Neural crest cell (in vitro differentiated cells): ENCODE measurements at places on chromosomes 3 and 15. TPM values are rescaled to one million over a fixed set of nuclear protein-coding genes. Genes with fewer than 3 reads are reported as not detected.

DNA sequence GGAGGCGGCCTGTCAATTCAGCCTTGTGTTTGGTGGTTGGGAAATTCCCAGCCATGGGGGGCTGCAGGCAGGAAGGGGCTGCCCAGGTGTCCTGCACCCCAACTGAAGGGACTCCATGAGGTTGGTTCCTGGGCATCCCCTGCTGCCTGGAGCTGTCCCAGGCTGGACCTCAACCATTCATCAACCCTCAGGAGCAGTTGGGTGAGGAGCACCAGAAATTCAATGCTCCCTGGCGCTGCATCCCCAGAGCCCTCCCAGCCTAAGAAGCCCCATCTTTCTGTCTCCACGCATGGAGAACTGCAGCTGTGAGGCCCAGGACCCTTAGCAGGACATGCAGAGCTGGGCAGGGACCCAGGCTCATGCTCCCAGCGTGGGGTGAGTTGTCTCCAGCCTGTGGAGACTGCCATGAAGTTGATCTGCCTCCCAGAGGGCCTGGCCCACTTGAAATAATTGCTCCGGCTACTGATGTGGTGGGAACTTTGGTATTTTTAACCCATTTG is 8.0 kb upstream of the SEMA3B start:
- H3K27me3 ChIP-seq: peaks cover 3% of the 10 kb centered on the region
- DNase-seq: no peak
- peaks cover 5% of the 10 kb centered on the region for H3K36me3 ChIP-seq
- H3K4me3 ChIP-seq: peak overlapping the region; percentile 49
- peak overlapping the region; percentile 97 for H3K27ac ChIP-seq
- peaks cover 69% of the 10 kb centered on the region for H3K4me1 ChIP-seq

Gene HRG
- total RNA-seq: not detected in 2 replicates

DNA sequence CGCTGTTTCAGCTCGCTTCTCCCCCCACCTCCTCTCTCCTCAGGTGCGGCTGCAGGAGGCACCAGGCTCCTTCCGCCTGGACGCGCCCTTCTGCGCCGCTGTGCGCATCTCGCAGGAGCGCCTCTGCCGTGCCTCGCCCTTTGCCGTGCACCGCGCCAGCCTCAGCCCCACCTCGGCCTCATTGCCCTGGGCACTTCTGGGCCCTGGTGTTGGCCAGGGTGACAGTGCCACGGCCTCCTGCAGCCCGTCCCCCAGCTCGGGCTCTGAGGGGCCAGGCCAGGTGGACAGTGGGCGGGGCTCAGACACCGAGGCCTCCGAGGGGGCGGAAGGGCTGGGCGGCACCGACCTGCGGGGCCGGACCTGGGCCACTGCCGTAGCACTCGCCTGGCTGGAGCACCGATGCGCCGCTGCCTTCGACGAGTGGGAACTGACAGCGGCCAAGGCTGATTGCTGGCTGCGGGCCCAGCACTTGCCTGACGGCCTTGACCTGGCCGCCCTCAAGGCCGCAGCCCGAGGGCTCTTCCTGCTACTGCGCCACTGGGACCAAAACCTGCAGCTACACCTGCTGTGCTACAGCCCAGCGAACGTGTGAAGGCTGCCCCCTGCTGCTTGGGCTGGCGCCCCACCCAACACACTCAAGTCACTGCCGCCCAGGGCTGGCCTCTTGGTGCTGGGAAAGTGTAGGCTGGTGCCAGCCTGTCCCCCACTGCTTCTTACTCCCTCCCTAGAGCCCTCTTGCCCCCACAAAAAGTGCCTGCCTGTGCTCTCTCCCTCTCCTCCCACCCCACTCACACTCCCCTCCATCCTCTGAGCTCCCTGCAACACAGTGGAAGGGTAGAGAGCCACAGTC is 7.1 kb downstream of the ALG3 start:
- no peak for DNase-seq
- peaks cover 3% of the 10 kb centered on the region for H3K36me3 ChIP-seq
- no peaks in the 10 kb centered on the region for H3K4me1 ChIP-seq
- H3K4me3 ChIP-seq: no peak overlapping the region
- H3K27ac ChIP-seq: no peak overlapping the region

GRCh38 chr15:45551676-45552075 is 29.1 kb upstream of the SLC30A4 start:
- H3K27me3 ChIP-seq: peaks cover 30% of the 10 kb centered on the region
- no peaks in the 10 kb centered on the region for H3K4me1 ChIP-seq
- no peak overlapping the region for H3K4me3 ChIP-seq
- no peak for DNase-seq

GRCh38 chr3:77799278-77799677 is 759.4 kb downstream of the ROBO2 start:
- no peaks in the 10 kb centered on the region for H3K27me3 ChIP-seq
- no peak for DNase-seq
- no peaks in the 10 kb centered on the region for H3K36me3 ChIP-seq
- no peak overlapping the region for H3K27ac ChIP-seq

Gene STRIT1
- not detected in 2 replicates for total RNA-seq

DNA sequence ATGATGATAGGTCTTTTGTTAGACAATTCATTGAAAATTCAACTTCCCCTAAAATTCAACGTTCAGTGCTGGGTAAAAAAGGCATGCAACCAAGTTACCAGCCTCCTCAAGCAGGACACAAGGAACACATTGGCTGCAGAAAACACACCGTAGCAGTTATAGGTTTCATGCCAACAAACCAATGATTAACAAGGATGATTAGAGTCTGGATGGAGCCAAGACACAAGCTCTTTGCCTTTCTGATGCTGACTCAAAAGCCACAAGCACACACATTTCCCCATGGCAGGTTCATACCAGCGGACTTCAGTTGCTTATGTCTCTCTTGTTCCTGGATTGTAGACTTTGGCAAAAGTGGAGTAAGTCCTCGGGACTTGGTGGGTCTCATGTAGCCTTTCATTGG is 105.8 kb downstream of the DHX30 start:
- H3K36me3 ChIP-seq: peaks cover 31% of the 10 kb centered on the region
- H3K27ac ChIP-seq: peak overlapping the region; percentile 27
- H3K27me3 ChIP-seq: no peaks in the 10 kb centered on the region
- no peak overlapping the region for H3K4me3 ChIP-seq
- no peaks in the 10 kb centered on the region for H3K4me1 ChIP-seq
- DNase-seq: no peak

Gene LHFPL4
- total RNA-seq: 0.84 and 1.4 TPM in 2 replicates

- H3K4me1 ChIP-seq: peaks cover 19% of the 10 kb centered on the region
- H3K27ac ChIP-seq: no peak overlapping the region
- DNase-seq: no peak
- no peak overlapping the region for H3K4me3 ChIP-seq
- H3K27me3 ChIP-seq: no peaks in the 10 kb centered on the region
Measured at GRCh38 chr3:50136714-50137405, 18.3 kb upstream of the SEMA3F start.

GRCh38 chr3:140523600-140523999 is 154.3 kb upstream of the TRIM42 start:
- no peak for DNase-seq
- H3K4me3 ChIP-seq: no peak overlapping the region
- H3K36me3 ChIP-seq: peaks cover 4% of the 10 kb centered on the region
- H3K4me1 ChIP-seq: no peaks in the 10 kb centered on the region
- H3K27me3 ChIP-seq: peaks cover 4% of the 10 kb centered on the region
- no peak overlapping the region for H3K27ac ChIP-seq

Gene ALG1L2
- total RNA-seq: 1.4 and 1.6 TPM in 2 replicates

DNA sequence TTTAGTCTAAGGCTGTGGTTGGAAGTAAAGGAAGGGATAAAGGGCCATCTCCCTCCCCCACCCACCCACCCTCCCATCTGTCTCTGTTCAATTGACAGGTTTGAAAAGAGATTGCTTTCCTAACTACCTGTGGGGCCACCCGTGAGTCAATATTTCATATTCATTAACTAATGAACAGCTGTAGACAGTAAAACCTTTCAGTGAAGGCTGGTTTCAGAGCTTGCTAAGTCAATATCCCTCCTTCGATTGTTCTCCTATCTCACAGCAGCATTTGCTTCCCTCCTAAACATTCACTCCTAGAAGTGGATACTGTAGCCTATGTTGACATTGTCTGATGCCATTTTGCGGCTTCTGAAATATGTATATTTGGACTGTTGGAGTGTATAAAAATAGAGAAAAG is 85.9 kb upstream of the SYNPR start:
- no peaks in the 10 kb centered on the region for H3K4me1 ChIP-seq
- no peak overlapping the region for H3K27ac ChIP-seq
- H3K4me3 ChIP-seq: no peak overlapping the region
- peaks cover 32% of the 10 kb centered on the region for H3K27me3 ChIP-seq
- DNase-seq: no peak

Gene SLC24A1
- total RNA-seq: 5.4 and 8.9 TPM in 2 replicates

- H3K4me1 ChIP-seq: peaks cover 14% of the 10 kb centered on the region
- DNase-seq: no peak
- H3K4me3 ChIP-seq: no peak overlapping the region
- H3K27ac ChIP-seq: no peak overlapping the region
- H3K27me3 ChIP-seq: no peaks in the 10 kb centered on the region
Measured at GRCh38 chr3:155809181-155809580, 3.1 kb upstream of the C3orf33 start.

DNA sequence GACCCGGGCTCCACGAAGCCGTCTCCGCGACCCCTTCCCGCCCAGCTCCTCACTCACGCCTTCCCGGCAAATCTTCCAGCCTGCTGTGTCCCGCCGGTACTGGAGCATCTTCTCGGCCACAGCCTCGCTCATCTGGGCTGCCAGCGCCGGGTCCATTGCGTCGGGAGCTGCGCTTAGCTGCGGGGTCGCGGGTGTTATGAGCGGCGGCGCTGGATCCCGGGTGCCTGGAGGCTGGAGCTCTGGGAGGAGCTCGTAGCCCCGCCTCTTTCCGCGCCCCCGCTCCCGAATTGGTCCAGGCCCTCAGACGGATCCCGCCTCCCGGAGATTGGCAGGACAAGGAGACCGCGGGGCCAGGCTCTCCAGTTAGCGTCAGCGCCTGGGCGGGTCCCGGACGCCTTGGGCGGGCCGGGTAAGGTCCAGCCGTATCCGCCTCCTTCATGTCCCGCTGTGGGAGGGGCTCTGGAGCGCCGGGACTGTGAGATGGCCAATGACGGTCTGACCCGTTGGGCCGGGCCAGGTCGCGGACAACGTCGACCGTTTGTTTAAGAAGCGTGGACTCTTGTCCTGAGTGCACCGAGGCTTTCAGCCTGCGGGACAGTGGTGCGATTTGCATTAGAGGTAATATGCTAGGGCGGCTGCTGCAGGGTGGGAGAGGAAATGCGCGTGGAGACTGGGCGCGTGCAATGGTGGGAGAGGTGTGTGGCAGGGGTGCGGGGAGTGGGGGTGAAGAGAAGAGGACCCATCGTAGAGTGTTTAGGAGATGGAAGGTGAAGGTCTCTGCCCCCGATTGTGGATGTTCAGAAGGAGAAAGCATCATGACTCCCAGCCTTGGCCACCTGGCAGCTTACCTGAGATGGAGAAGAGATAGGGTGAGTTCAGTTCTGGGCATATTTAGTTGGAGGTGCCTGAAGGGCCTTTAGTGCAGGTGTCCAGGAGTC is at the start of gene STARD5:
STARD5 (minus strand) TSS at position 198 of the 938 bp plus-strand sequence; CDS start at position 156, 42 bp downstream.
- peak within 1 kb of the TSS; percentile 96 for H3K4me3 ChIP-seq

DNA sequence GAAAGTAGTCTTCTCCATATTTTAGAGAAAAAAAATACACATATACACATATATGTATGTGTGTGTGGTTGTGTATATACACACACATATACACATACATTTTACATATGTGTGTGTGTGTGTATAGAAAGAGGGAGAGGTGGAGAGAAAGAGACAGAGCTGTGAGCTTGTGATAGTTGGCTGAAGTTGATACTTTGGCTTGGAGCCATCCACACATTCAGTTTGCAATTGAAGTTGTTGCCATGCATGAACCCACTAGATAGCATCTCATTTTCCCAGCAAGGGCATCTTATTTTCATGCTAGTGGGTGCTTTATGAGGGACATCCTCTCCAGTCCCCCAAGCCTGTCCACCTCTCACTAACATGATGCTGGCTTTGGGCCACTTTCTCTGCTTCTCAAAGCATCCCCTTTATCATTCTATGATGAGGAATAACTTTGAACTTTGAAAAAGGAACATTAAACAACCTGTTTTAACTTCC is 228.6 kb downstream of the ZNF621 start:
- H3K27me3 ChIP-seq: no peaks in the 10 kb centered on the region
- H3K4me3 ChIP-seq: no peak overlapping the region
- no peak for DNase-seq

DNA sequence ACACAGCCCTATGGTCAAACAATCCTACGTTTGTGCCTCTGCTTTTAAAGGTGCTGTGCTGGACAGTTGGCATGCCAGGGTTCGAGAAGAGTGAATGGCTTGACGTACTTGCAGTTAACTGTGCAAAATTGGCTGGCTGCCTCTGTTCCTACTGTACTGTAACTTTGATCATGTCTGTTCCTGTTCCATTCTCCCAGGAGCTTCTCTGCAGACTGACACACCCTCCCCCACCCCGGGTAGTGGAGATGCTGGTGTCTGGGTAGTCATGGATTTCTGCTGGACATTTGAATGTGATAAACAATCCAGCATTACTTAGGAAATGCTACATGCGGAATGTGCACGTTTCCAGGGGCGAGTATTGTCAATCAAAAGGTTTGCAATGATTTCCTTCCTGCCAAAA is 6.5 kb upstream of the VILL start:
- H3K27me3 ChIP-seq: no peaks in the 10 kb centered on the region
- no peak overlapping the region for H3K4me3 ChIP-seq
- no peaks in the 10 kb centered on the region for H3K4me1 ChIP-seq
- DNase-seq: no peak
- no peaks in the 10 kb centered on the region for H3K36me3 ChIP-seq

DNA sequence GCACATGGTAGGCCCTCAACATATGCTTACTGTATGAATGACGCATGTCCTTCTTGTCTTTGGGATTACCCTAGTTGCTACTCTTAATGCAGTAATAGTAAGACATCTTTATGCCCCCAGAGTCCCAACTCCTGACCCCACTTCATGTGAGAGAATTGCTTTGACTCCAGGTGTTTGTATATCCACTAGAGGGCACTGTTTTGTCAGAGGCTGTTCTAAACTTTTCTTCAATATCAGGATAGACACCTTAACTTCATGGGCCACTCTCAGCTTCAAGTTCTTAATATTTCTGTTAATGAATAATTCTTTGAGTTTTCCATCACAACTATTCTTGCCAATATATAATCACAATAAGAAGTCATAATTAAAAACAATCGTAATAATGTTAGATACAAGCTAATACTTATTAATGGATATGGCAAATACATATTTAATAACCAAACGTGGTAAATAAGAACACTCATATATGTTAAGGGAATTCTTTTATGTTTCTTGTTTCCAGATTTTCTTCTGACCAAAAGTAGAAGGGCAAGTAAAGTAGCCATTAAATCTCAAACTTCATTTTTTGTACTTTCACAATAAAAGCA is 337.2 kb upstream of the DNAJC19 start:
- no peaks in the 10 kb centered on the region for H3K27me3 ChIP-seq
- no peak for DNase-seq
- no peak overlapping the region for H3K27ac ChIP-seq
- peaks cover 41% of the 10 kb centered on the region for H3K4me1 ChIP-seq

Gene KLHL40
- not detected in 2 replicates for total RNA-seq

DNA sequence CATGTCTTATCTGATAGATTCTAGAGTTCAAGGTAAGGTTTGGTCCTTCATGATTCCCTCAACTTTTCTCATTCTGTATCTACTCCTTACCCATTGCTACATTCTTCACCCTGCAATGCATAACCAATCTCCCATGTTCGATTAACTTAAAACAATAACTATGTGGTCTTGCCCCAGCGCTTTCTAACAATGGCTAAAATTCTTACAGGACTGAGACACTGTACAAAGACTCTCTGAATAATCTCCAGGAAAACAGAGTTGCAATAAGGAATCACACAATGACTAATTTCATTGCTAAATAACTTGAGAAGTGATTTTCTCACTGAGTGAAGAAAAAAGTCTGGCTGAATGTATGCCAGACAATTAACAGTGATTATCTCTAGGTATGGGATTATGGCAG is 69.6 kb upstream of the FAM174B start:
- H3K4me3 ChIP-seq: no peak overlapping the region
- peaks cover 9% of the 10 kb centered on the region for H3K4me1 ChIP-seq
- peaks cover 14% of the 10 kb centered on the region for H3K36me3 ChIP-seq
- no peaks in the 10 kb centered on the region for H3K27me3 ChIP-seq
- no peak overlapping the region for H3K27ac ChIP-seq
